Activated naive CD8-positive, alpha-beta T cell treated with anti-CD3 and anti-CD28 coated beads for 36 hours (primary cell): ENCODE measurements at places on chromosomes 2 and 18.

GRCh38 chr2:58228299-58228698 lies 12.8 kb downstream of the FANCL start:
- DNase-seq, result no peak

DNA sequence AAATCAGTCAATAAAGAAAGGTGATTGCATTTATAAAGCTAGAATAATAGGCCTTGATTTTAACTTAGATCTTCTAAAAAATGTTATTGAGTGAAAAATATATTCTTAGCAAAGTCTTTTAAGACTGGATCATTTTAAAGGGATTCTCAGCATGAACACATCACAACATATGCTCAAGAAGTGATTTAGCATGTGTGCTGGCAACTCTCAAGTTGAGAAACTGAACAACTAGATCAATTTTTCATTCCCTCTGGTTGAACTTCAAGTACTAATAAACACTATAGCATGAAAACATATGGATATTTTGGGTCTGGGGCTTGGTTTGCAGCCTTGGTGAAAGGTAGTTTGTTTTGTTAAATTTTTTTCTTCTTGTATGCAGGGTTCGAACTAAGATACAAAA lies 107.8 kb upstream of the PNPT1 start:
- no peak for DNase-seq

DNA sequence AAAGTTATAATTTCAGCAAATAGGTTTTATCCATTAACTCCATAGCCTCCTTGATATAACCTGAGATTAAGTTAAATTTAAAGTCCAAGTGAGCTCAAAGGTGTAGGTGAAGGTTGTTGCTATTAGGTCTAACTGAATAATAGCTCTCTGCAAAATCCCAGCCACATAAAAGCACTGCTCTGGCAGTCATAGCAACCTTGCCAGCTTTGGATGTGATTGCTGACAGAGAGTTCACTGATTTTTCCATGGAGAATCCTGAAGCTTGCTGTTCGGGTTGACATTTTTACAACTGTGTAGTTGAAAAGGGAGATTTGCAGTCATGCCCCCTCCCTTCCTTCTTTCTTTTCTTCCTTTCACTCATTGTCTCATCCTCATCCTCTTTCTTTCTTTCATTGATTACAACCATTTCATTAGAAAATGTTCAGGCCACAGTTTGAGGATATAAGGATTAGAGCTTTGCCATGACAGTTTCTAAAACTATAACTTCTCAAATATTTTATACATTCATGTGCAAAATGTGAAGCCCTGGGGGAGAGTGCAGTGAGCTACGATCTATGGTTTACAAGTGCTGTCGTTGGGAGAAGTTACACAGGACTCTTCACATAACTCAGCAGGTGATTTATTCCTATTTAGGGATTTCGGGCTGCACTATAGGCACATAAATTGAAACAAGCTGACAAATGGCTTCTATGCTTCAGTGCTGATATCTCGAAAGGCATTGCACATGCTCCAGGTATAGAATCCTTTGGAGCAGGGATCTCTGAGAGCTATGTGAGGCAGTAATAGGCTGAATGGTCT lies 193.8 kb downstream of the LRRTM4 start:
- no peak for DNase-seq

DNA sequence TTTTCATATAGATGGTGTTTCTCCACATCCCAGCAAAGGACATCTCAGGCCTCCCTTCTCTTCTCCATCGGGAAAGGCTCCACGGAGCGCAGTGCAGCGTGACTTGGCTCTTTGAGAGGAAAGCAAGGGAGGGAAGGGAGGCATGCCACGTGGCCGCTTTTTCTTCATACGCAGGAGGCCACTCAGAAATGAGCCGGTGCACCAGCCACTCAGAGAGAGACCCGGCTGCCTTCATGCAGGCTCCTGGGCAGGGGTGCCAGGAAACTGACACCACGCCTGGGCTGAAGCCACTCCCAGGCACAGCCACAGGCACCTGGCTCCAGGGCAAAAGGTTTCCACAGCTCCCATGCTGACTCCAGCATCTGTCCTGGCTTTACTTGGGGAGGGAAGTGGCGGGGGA lies 11.1 kb upstream of the LOXHD1 start:
- no peak for DNase-seq

- no peak for DNase-seq
Observed at GRCh38 chr2:125313806-125314205, 1288.7 kb downstream of the CNTNAP5 start.

GRCh38 chr2:235078182-235078581 lies 126.4 kb downstream of the SH3BP4 start:
- no peak for DNase-seq

DNA sequence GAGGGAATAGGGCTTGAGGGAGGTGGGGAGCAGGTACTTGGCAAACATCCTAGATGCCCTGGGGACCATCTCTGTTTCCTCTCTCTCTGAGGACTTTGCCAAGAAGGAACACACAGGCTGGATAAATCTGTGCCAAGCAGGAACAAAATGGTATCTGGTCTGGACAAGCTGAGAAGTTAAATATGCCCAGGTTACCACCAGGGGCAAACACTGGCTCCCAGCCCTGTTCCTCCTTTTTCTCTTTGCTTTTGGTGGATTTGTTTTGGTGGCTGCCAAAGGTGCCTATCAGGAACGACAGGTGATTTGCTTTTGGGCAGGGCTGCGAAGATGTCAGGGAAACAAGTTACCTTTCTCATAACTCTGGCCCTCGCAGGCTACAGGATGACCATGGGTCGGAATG lies 227.5 kb upstream of the SMAD2 start:
- no peak for DNase-seq

GRCh38 chr2:237694415-237695194 lies 67.2 kb downstream of the LRRFIP1 start:
- DNase-seq, result no peak

GRCh38 chr18:3254725-3255124 lies 7.1 kb downstream of the MYL12A start:
- no peak for DNase-seq

GRCh38 chr2:74952575-74952974 lies 5.9 kb upstream of the POLE4 start:
- no peak for DNase-seq

DNA sequence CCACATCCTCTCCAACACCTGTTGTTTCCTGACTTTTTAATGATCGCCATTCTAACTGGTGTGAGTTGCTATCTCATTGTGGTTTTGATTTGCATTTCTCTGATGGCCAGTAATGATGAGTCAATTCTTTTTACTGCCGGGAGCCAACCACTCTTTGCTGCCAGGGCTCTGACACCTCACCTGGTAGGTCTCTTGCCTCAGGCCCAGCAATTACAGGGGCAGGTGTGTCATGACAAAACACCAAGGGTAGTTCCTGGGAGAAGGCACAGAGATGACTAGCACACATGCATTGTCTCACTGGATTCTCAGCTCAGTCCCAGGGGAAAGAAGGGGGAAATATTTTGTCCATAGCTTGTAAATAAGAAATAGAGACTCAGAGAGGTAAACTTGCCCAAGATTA lies 122.3 kb downstream of the CHST9 start:
- DNase-seq, result no peak

DNA sequence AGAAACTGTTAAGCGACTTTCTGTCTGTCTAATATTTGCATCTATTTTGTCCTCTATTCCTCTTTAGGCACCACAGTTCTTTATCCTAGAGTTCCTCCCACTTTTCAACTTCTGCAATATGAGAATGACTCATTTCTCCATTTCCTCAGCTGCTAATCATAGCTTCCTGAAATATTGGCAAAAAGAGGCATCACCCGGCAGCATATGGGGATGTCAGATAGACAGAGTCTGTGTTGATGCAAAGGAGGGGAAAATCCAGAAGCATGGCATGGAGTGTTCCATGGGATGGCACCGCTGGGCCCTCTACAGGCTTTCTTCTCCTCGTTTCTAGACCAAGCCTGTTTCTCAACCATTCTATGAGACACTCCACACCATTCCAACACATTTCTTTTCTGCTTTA lies 93.4 kb downstream of the DOCK10 start:
- no peak for DNase-seq

GRCh38 chr18:13558124-13558523 lies 168.2 kb downstream of the FAM210A start:
- DNase-seq, result peak; percentile 38

- no peak for DNase-seq
Observed at GRCh38 chr2:232568161-232568560, 17.7 kb downstream of the EIF4E2 start.

DNA sequence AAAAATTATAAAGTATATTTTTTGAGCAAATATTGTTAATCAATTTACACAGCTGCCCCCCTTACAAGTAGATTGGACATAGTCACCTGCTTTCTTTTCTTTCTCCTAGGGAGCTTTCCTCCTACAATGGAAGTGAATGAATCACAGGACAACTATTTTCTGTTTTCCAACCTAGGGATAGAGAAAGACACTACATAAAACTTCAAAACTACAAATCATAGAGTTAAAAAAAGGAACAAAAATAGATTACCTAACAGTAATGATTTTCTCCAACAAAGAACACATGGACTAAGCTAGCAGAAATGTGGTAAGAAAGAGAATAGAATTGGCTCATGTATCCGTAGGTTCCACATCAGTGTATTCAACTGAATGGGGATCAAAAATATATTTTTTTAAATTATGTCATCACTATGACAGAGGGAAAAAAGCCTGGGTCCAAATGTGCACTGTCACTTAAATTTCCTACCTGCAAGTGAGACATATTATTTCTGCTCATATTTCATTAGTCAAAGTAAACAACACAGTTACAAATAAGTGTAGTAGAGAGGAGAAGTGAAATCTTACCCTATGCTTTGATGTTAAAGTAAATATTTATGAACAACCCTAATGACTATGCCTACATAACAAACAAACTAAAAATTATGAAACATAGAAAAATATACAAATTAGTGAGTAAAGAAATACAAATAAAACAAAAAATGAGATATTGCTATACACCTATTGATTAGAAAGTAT lies 756.7 kb downstream of the SOCS6 start:
- DNase-seq, result no peak

- peak; percentile 86 for DNase-seq
Observed at GRCh38 chr2:98460573-98461497, 16.2 kb downstream of the INPP4A start.

- no peak for DNase-seq
Observed at GRCh38 chr2:198852248-198852647, 605.5 kb downstream of the SATB2 start.

- DNase-seq, result no peak
Observed at GRCh38 chr2:42156721-42157120, 12.4 kb upstream of the EML4 start.

DNA sequence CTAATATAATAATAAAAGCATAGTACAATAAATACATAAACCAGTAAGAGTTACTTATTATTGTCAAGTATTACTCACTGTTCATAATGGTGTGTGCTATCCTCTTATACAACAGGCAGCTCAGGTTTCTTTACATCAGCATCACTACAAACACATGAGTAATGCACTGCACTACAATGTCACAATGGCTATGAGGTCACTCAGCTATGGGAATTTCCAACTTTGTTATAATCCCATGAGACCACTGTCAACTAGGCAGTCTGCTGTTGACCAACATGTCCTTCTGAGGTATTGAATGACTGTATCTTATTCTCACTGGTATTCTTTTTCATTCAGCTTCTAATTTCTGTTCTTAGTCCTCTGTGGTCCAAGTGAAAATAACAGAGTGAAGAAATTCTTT lies 250.4 kb upstream of the DSEL start:
- DNase-seq, result no peak

DNA sequence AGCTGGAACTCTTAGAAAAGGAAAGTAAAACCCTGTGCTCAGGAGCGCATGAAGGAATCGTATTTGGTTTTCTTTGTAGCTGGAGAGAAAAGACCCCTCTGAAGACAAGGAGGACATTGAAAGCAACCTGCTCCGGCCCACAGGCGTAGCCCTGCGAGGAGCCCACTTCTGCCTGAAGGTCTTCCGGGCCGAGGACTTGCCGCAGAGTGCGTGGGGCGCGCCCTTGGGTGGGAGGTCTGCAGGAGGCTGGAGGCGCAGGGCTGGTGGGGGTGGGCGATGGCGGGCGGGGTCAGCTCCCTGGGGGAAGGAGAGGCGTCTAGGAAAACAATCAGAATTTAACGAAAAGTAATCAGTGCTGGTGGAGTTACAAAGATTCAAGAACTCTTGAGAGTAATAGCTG lies 72.8 kb downstream of the DYSF start:
- no peak for DNase-seq

DNA sequence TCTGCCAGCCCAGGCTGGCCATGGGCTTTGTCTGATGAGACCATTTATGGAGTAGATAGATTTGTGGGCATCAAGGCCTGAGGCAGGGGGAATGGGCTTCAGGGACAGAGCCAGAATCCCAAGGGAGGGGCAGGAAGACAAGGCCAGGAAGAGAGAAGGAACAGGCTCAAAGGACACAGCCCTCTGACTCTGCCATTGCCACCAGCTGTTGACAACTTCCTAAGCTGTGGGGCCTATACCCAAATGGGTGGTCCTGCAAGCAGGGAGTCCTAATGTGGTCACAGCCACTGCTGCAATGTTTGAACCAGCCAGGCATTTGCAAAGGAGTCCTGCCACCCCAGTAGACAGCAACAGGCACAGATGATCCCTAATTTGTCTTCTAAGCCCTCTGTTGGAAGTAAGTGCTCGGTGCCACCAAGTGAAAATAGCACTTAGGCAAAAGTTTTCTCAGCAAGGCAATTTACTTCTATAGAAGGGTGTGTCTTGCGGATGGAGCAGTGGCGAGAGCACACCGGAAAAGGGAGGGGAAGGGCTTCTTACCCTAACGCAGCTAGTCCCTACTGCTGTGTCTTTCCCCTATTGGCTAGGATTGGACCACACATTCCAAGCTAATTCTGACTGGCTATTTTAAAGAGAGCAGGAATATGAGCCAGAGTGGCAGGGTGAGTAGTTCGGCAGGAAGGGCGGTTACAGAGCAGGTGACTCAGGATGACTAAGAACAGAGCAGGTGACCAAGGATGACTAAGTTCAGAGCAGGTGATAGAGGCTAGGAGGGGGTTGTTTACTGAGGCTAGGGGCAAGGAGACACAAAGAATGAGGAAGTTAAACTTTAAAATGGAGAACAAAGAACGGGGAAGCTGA lies 47.2 kb downstream of the C1QL2 start:
- DNase-seq, result no peak

GRCh38 chr2:144470334-144470733 lies 49.6 kb downstream of the ZEB2 start:
- no peak for DNase-seq

- no peak for DNase-seq
Observed at GRCh38 chr18:28714498-28714897, 537.6 kb upstream of the CDH2 start.

- no peak for DNase-seq
Observed at GRCh38 chr2:2660789-2661355, 329.8 kb upstream of the MYT1L start.
